ENCODE measurements at places on chromosomes 7 and 10.

- DNase-seq, result no peak
Observed at GRCh38 chr7:84452618-84453017, 258.0 kb upstream of the SEMA3A start.

DNA sequence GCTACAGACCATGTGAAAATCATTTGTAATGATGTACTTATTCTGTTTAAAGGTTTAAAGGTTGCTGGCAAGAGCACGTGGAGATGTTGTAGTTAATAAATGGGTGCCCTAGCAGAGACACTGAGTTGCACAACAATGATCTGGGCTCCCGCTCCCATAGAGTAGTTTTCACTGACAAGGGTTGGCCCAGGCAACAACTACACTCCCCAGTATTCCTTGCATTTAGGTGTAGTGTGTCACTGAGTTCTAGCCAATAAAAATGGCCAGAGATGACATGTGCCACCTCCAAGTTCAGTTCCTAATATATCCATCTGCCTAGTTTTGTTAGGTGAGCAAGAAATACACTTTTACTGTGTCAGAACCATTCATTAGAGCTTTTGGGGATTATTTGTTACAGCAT lies 392.1 kb upstream of the MTPN start:
- DNase-seq, result no peak

GRCh38 chr7:88268051-88268450 lies 38.6 kb downstream of the STEAP4 start:
- no peak for DNase-seq

DNA sequence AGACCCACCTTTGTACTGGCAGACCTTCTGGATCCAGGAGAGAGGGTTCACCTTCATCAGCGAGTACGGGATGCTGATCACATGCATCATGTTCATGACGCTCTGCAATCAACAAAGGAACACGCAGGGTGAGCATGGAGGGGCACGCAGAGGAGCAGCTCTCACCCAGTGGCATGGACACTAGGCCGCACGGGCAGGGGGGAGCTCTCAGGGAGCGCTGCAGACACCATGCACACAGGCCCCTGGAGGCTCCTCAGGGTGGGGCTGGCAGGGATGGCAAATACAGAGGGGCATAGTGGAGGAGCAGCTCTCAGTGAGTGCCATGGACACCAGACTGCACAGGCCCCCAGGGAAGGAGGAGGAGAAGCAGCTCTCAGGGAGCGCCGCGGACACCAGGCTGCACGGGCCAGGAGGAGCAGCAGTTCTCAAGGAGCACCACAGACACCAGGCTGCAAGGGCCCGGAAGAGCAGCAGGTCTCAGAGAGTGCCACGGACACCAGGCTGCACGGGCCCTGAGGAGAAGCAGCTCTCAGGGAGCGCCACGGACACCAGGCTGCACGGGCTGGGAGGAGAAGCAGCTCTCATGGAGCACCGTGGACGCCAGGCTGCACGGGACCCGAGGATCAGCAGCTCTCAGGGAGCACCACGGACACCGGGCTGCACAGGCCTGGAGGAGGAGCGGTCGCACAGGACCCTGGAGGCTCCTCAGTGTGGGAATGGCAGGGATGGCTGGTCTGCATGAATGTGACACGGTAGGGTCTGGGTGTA lies 249.5 kb downstream of the ZMYND11 start:
- no peak for DNase-seq

- no peak for DNase-seq
Observed at GRCh38 chr7:114422507-114423501, 8.2 kb downstream of the FOXP2 start.

GRCh38 chr10:18533896-18534295 lies 117.5 kb downstream of the NSUN6 start:
- DNase-seq, result no peak

DNA sequence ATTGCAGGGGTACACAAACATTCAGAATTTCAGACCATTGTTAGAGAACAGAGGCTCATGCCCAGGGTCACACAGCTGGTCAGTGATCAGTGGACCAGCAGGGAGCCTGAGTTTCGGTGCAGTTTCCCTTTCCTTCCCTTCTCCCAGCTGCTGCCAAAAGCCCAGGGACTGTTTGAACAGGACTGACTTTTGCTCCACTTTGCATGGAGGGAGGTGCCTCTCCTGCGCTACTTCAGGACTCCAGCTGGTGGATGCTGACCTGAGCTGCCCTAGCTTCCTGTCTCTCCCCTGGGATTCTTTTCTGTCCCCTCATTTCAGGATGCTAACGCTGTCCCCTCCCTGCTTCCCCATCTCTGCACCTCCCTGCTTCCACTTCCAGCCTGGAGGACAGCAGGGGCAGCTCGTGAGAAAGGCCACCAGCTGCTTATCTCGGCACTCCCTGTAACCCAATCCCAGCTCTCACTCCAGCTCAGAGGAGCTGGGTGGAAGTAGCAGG lies 14.5 kb downstream of the SH2D4B start:
- no peak for DNase-seq

DNA sequence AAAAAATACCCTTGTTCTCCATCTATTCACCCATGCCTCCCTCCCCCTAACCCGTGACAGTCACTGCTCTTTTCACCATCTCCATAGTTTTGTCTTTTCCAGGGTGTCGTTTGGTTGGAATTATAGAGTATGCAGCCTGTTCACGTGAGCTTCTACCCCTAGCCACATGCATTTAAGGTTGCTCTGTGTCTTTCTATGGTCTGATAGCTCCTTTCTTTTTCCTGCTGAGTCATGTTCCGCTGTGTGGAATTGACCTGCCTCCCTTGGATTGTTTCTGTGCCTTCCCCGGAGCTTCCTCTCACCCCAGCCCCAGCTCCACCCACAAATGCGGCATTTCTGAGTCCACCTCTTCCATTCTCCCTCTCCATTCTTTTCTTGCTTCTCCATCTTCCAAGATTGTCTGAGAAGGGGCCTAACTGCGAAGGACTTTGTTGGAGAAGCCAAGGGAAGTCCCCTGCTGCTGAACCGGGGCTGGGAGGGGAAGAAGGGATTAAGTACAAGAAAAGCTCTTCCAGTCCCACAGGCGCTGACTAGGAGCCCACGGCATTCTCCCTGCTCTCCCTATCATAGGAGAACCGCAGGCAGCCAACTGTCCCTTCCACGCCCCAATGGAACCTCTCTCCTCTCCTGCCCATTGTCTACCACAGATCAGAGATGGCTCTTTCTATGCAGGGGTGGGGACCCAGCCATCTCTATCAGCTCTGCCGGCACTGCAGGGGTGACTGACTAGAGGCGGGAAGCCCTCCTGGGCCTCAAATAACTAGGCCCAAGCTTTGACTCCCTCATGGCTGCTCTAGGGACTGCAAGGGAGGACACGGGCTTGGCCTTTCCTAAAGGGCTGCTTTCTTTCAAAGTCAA lies 87.5 kb upstream of the ANLN start:
- no peak for DNase-seq

GRCh38 chr10:117541909-117542705 lies 439 bp upstream of the EMX2 start:
- DNase-seq, result no peak

DNA sequence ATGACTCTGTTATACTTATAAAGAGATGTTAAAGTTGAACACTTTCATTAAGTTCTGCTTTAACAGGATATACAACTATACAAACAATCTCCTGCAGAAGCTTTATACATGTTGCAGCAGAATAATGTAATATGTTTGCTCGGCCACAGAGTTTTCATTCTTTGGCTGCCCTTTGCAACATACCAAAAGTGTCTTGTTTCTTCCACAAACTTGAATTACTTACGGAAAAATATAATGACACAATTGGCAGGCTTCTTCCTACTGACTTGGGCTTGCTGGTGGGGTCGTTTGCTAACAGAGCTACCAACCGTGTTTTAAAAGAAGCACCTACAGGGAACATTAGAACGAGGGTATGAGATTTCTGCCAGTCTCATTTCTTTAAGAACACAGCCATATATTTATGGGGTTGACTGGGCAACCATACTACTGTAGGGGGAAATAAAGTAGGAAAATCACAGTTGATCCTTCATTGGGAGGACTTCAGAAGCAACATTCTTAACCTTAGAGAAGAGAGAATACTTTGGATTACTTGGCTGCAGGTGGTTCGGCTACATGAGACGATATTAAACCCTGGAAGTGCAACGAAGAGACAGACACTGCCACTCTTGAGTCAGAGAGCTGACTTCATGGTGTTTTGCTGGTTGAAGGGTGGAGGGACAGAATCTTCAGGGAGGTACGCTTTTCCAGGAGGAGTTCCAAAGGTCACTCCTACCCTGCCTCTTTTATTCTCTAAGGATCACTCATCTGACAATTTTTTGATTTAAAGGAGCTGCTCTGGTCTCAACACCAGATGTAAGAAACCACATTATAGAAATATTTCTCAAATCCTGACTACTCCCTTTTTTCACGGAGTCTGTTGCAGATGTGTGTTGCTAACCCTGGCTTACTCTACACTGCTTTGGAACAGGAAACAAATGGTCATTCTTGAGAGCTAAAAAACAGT lies 123.9 kb downstream of the SEMA3C start:
- DNase-seq, result no peak

GRCh38 chr10:89419548-89419947 lies 5.2 kb downstream of the IFIT5 start:
- DNase-seq, result no peak

GRCh38 chr7:100623951-100624824 lies 11.8 kb downstream of the MOSPD3 start:
- DNase-seq, result no peak

DNA sequence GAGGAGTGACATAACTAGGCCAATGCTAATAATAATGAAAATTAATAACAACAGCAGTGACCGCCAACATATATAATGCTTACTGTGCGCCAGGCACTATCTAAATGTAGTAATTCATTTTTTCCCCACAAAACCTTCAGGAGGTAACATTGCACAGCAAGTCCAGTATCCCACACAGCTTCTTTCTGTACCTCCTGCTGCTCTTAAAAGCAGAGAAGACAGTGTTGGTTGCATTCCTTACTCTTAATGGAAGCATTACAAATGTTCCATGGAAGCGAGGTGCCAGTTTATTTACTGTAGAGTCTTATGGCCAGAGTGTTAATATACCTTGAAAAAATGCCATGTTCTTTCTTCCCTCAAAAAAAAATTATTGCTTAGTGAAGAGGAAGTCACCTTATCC lies 168.2 kb downstream of the LRRC4 start:
- no peak for DNase-seq

DNA sequence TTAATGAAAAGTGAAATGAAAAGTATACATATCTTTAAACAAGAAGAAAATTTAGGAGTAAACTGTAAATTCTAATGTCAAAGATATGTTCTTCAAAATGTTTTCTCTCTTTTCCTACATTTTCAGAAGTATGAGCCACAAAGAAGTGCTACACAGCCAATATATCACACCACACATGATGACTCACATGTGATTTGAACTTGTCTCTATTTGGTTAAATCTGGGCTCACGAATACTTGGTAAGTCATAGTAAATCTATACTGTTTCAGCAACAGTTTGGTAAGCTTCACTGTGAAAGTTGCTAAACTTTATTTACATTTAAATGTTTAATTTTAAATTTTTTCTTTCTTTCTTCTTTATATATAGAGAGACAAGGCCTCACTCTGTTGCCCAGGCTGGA lies 380.6 kb upstream of the IGFBP3 start:
- no peak for DNase-seq

GRCh38 chr7:138125119-138125518 lies 48.9 kb downstream of the AKR1D1 start:
- no peak for DNase-seq

DNA sequence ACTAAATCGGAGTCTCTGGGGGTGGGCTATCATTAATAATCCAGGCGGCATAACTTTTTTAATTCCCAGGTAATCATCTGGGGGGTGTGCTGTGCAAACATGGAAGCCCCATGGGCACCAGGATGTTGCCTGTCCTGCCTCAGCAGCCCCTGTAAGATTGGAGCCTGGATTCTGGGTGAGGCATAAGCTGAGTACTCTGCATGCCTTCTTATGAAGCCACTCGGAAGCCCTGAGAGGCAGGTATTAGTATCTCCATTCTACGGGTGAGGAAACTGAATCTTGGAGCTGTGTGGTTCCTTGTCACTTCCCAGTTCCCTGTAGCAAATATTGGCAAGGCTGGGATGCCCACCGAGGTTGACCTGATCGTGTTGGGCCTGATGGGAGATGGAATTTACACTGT lies 7.4 kb upstream of the OPN4 start:
- no peak for DNase-seq

GRCh38 chr10:5606864-5607263 lies 59.5 kb downstream of the ASB13 start:
- DNase-seq, result peak; percentile 8

DNA sequence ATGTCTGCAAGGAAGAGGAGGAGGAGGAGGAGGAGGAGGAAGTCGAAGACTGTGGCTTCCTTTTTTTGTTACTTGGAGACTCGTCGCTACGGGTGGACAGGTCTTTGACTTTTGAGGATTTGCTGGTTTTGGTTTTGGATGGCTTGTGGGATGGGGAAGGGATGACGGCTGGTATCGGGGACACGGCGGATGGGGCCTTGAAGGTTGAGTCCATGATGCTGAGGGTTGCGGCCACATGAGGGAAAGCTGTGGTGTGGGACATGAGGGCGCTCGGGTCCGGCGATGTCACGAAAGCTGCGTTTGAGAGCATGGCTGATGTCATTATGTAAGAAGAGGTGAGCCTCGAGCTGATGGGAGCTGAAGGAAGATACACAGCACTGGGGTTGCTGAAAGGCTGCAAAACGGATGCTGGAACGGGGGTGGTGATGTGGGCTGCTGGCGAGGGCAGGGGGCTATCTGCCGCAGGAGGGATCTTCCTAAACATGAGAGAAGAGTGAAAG lies 33.1 kb upstream of the EFCAB10 start:
- DNase-seq, result no peak

GRCh38 chr7:130793855-130794618 lies 60.0 kb upstream of the KLF14 start:
- DNase-seq, result no peak

- no peak for DNase-seq
Observed at GRCh38 chr7:13333371-13333770, 645.9 kb downstream of the ARL4A start.

GRCh38 chr10:22646388-22646853 lies 68.0 kb downstream of the PIP4K2A start:
- DNase-seq, result no peak

- no peak for DNase-seq
Observed at GRCh38 chr10:132840698-132841614, 55.0 kb upstream of the NKX6-2 start.

DNA sequence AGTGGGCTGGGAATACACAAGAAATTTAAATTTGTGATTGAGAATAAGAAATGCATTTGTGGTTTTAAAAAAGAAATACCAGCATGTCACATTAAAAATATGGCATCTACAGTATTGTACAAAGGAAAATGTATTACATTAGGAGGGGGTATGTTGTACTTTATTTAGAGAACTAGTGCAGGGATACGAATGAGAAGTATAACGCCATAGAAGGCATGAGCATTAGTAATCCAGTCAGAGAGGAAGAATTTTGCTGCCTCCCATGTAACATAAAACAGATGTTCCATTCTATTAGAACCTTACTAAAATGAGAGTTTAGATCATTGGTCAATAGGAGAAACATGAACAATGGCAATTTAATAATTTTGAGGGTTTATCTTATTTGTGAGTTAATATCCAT lies 182.2 kb downstream of the ADK start:
- no peak for DNase-seq

DNA sequence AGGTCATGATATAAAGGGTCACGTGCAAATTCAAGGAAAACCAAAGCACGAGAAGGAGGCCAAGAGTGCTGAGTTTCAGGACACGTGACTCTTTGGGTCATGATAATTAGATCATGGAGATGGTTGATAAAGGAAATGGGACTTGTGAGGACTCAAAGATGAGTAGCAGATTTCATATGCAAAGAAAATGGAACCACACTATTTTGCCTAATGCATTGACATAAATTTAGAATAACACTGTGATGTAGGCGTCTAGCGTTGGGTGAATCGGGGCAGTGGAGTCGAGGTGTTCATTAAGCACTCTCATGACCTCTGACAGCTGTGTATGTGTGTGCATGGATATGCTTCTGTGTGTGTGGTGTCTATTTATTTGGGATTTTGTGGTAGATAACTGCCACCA lies 1025.6 kb upstream of the LRRTM3 start:
- no peak for DNase-seq
